Lung microvascular endothelial cell (primary cell): ENCODE measurements at places on chromosomes 11 and 22.

DNA sequence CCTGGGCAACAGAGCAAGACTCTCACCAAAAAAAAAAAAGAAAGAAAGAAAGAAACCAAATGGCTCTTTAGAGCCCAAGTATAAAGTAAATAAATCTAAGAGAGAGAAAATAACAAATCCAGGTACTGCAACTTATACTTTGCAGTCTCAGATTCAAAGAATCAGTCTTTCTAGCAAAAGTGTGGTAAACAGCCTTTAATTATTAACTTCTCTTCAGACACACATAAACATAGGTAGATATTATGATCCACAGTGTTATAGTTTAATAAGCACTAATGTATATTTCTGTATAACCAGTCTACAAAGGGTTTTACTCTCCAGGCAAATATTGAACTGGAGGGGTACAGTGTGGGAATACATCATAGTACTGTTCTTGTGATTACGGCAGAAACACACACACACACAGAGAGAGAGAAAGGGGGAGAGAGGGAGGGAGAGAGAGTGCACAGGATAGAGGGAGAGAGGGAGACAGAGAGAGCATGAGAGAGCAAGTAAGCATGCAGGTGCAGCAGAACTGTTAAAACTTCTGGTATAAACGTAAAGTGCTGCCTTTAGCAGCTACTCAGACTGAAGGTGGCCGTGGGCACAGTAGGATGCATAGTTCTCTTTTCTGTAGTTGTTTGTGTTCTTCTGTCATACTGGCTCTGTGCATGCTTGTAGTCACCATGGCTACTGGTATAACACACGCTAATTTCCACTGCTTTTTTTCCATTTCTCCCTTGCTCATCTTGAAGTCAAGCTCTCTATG, 32.3 kb downstream of the MTMR2 start:
- peak; percentile 12 for DNase-seq

- no peak for DNase-seq
Observed at GRCh38 chr11:107683807-107684206, 28.0 kb downstream of the SLN start.

GRCh38 chr22:43443152-43443471, 31.3 kb downstream of the MPPED1 start:
- no peak for DNase-seq

- DNase-seq: no peak
Observed at GRCh38 chr11:86144846-86145245, 76.0 kb upstream of the PICALM start.

DNA sequence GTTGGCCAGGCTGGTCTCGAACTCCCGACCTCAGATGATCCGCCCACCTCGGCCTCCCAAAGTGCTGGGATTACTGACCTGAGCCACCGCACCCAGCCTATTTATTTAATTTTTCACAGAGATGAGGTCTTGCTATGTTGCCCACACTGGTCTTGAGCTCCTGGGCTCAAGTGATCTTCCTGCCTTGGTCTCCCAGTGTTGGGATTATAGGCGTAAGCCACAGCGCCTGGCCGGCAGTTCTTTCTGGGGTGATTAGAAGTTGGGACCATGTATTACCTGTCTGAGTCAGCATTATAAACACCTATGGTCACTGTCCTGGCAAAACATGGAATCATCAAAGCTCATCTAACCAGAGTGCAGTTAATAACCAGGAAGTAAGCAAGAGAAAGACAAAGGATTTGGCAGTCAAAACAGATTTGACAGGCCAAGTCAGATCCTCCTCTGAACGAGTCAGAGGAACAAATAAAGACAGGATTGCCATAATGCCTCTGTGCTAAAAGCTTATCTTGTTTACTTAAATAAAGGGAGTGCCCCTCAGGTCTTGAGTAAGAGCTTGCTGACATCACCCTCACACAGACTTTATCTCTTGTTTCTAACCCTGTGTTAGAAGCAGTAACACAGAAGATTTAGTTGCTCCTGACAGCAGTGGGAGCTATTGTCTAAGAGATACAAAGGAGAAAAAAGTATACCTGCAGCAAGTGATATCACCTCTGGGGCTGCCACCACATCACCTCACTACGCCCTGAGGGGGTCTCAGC, 3.7 kb downstream of the SERPIND1 start:
- DNase-seq: peak; percentile 88

DNA sequence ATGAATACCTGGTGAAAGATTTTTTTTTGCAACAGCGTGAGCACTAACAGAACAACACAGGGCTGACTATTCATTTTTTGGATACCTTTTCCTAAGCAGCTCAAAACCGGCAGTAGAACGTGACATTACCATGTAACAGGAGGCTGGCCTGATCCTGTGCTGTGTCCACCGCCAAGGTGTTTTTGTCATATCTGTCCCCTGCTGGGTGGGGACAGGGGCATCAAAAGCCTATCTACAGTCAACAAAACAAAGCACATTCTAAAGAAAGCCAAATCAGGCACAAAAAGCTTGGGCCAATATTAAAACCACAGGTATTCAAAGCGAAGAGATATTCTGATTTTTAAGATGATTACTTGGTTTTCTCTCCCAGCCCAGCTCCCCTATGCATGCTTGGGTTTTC, 151.2 kb downstream of the LRRC4C start:
- DNase-seq: no peak

GRCh38 chr11:105907319-105907718, 114.7 kb downstream of the MSANTD4 start:
- DNase-seq: no peak

DNA sequence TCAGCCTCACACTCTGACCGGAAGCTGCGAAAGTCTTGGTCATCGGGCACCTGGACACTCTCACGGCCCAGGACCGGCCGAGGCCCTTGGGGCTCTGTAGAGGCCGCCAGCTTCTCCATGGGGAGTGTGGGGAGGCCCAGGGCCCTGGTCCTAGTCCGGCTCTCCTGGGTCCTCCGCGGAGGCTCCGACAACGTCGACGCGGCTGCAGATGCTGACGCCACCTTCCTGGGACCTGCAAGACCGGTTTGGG, 12.9 kb downstream of the STARD10 start:
- DNase-seq: no peak

DNA sequence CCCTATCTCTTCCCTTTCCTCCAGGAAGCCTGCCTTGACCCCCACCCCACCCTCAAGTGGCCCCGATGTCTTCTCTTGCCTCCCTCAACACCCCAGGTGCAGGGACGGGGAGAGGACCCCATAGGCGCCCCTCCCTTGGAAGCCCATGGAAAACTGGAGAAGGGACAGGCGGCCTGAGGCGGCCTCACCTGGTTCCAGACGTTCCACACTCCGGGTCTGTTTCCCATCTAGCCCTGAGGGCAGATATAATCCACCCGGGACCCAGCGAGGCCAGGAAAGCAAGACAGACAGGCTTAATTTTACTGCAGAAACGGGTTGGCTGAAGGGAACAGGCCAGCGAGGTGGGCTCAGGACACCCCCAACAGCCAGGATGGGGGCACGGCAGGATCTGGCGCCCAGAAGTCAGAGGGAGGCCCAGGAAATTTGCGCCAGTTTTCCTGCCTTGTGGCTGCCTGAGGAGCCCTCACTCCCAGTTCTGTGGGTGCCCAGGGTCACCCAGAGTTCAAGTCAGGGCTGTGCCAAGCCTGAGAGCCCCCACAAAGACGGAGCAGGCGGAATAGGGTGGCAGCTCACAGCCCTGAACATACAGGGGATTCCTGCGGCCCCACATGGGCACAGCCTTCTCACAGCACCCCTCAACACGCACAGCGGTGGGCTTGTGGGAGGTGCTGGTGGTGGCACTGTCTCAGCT, 3.0 kb upstream of the SIGIRR start:
- no peak for DNase-seq

GRCh38 chr11:2728663-2729332, 29.0 kb upstream of the KCNQ1OT1 start:
- no peak for DNase-seq

DNA sequence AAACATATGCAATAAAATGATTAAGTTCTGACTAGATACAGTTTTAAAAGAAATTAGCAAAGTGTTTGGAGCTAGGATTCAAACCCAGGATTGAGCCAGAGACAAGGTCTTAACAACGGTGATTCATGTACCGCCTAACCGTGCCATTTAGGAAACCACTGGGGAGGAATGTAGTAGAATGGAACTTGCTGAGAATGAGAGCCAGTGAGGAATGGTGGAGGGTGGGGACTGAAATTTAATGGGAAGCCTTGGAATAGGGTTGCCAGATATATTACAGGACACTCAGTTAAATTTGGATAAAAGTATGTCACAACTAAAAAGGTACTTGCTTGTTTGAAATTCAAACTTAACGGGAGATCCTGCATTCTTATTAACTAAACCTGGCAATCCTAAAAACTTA, 30.4 kb upstream of the TMEM86A start:
- DNase-seq: no peak

DNA sequence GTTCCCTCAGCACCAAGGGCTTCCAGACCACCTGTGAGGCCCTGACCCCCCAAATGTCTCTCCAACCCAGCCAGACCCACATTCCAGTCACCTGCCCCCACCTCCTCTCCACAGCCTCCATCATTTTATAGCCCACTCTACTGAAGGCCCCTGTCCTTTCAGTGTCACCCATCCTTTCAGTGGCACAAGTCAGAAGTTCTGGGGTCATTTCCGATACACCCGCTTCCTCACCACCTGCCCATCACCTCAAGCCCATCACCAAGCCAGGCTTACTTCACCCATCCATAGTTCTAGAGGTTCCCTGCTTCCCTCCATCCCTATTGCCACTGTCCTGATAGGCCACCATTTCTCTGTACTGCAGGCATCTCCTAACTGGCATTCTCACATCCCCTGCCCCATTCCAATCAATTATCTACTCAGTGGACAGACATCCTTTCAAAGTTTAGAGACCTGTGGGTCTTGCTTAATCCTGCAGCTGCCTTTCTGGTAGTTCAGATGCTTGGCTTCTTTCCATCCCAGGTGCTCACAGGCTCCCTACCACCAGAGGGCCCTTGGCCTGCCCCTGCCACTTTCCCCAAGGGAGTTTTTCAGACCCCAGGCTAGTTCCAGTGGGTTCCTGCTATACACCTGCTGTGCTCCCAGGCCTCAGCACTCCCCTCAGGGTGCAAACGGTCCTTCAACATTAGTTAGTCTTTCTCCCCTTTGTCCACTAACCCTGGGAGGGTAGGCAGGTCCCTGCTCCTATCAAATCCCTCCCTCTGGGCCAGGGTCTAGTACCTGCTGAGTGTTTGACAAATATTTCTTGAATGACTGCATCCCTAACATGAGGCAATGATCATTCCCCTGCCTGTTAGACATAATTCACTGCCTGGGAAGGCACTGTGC, 7.6 kb downstream of the KCNQ1OT1 start:
- DNase-seq: no peak

- no peak for DNase-seq
Observed at GRCh38 chr22:36287881-36288515, 35.1 kb downstream of the APOL1 start.

GRCh38 chr11:46330563-46331281, 16.5 kb upstream of the DGKZ start:
- DNase-seq: no peak

- DNase-seq: no peak
Observed at GRCh38 chr11:102194990-102195389, 84.7 kb downstream of the YAP1 start.

- no peak for DNase-seq
Observed at GRCh38 chr11:36383195-36383594, 87.1 kb downstream of the PRR5L start.

GRCh38 chr11:128709402-128709801, 15.5 kb downstream of the FLI1 start:
- peak; percentile 100 for DNase-seq

DNA sequence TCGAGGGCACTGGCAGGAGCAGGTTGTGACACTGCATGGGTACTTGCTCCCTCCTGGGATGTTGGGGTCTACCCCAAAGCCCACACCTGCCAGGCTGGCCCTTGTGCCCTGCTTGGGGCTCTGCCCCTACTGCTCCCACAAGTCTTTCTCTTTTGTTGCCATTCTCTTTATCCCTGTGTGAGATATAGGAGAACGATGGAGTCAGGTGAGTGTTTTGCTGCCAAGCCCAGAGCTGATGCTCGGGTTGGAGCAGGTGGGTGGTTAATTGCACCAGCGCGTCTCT, 292.6 kb downstream of the TBC1D22A start:
- DNase-seq: no peak

GRCh38 chr11:20155683-20156279, 4.5 kb downstream of the DBX1 start:
- DNase-seq: no peak

DNA sequence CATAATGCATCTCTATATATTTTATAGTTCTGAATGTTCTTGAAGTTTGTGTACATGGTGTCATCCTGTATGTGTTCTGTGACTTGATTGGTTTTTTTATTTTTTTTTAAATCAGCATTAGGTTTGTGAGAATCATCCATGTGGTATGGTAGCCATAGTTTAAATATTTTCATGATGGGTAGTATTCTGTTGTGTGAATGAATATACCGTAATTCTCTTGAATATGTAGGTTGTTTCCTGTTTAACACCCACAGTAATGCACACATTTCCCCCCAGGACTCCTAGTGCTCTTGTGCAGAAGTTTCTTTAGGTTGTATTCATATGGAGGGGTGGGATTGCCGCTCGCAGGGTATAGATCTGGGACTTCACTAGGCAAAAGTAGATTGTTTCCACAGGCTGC, 2.0 kb downstream of the PACS1 start:
- DNase-seq: no peak

- no peak for DNase-seq
Observed at GRCh38 chr22:30921108-30921507, 47.5 kb downstream of the MORC2 start.

GRCh38 chr11:74866557-74866956, 82.3 kb downstream of the XRRA1 start:
- no peak for DNase-seq

DNA sequence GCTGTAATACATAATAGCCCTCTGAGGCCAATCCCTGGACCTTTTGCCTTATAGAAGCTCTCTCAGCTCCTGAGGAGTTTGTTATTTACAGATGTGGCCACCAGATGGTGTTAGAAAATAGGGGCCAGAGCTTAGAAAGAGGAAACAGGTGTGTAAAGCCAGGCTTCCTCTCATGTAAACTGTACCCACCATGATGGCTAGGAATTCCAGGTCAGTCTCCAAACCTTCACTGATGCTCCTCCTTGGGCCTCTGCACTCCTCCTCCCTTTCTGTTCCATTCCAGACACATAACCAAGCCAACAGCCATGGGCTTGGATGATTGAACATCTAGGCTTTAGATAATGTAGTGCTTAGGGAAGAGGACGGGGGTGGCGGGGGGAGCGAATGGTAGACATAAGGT, 39.7 kb downstream of the USP35 start:
- peak; percentile 74 for DNase-seq
